ENCODE measurements at places on chromosomes 1 and 21. TPM values are rescaled to one million over a fixed set of nuclear protein-coding genes. Genes with fewer than 3 reads are reported as not detected.

DNA sequence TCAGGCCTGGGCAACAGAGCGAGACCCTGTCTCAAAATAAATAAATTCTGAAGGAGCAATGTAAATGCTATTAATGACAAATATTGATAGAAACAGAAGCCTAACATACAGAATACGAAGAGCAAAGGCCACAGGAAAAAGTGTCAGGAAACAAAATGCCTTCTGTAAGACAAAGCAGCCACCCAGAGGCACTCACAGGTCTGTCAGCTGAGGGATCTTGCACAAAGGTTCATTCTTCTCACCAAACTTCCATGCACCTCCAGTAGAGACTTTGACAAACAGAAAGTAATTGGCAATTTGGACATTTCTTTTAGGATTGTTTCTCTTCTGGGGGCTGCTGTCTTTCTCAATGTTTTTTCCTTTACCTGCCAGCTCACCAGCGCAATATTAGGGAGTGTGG is 1.2 kb upstream of the ALDH9A1 start:
- DNase-seq, result no peak

GRCh38 chr1:67674260-67675011 is 10.6 kb upstream of the GADD45A start:
- DNase-seq, result no peak

DNA sequence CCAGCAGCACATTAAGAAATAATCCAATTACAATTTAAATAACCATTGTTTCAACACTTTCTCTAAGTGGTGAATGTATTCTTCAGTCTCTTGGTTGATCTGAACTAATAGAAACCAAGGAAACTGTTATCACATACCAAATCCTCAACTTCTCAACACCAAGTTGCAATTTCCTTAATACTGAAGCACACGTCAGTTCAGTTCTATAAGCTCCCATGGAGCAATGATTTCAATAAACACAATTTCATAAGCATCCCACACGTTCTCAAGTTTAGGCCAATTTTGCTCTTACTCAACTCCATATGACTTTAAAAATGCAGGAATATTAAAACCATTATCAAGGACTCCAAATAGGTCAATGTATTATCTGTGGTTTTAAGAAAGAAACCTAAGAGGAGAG is 5.8 kb upstream of the ERG start:
- no peak for DNase-seq

DNA sequence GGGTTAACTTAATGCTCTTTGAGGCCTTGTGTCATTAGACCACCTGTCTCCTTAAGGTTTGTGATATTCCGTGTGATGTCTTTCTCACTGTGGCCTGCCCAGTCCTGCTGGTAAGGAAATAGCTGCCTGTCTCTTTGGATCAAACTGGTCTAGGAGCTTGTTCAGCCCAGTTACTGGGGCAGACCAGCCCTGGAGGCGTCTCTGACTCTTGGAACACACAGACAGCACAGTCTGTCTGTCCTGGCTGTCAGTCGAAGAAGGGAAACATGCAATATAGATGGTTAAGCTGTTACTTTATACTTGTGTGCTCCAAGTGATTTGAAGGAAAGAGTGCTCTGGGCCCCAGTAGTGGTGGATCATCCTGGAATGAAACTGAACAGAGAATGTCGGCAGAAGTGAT is 20.4 kb downstream of the PBX1 start:
- no peak for DNase-seq

- no peak for DNase-seq
These were observed 20.9 kb downstream of the COA7 start for GRCh38 chr1:52677076-52677806.

DNA sequence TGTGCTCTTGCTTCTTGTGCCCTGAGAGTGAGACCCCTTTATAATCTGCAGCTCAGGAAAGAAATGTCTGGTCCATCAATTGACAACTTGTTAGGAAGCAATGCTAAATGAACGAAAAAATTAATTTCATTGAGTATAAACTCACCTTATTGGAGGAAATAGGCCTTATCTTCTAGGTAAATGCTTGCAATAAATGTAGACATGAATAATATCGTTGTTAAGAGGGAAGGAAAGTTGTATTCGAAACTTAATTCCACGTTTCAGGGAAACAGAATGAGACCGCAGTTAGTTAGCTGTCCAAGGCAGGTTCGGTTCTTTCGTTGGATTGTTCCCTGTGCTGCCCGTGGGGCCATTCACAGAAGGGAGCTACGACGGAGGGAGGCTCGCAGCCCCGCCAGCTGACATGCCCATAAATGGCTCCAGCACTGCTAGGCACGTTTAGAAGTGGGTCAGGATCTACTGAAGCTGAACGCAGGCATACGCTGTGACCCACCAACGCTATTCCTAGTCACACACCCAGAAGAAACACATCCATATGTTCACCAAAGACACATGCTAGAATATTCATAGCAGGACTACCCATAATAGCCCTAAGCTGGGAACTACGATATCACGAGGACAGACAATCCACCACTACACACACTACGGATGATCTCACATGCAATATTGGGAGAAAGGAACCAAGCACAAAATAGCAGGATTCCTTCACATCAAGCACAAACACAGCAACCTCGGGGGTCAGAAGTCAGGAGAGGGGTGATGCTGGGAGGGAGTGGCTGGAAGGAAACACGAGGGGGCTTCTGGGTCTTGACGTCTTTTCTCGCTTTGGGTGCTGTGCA is 56.2 kb upstream of the LBR start:
- no peak for DNase-seq

- no peak for DNase-seq
These were observed 8.4 kb downstream of the DENND2D start for GRCh38 chr1:111192074-111192473.

GRCh38 chr1:185450917-185451316 is 133.9 kb upstream of the IVNS1ABP start:
- DNase-seq, result no peak

Gene CDCA8
- total RNA-seq, result 0.35 TPM

Gene OR2L2
- 0.10 TPM for total RNA-seq

Gene IL10
- 23.0 TPM for total RNA-seq

DNA sequence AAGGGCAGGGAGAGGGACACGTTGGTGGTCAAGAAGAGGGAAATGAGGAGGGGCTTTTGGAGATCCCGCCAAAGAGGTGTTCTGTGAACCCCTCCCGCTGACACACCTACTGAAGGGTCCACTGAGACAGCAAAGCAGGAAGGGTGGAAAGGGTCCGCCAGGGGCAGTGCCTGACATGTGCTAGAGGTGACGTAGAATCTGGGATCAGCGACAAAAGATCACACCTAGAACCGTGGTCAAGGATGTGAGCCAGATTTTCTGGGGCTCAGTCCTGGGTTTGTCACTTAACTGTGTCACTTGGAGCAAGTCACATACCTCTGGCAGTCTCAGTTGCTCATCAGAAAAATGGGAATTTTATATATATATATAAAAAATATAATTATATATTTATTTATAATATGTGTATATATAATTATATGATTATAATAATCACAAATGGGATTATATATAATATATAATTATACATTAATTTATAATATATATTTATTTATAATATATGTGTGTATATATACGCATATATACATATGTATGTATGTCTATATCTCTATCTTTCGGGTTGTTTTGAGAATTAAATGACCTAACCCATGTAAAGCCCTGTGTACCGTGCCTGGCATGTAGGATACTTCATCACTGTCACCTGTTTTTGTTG is 35.0 kb upstream of the ATP5PO start:
- DNase-seq, result no peak

Gene SNX7
- total RNA-seq, result 14.3 TPM

GRCh38 chr1:30117685-30118084 is 605.7 kb downstream of the MATN1 start:
- no peak for DNase-seq

DNA sequence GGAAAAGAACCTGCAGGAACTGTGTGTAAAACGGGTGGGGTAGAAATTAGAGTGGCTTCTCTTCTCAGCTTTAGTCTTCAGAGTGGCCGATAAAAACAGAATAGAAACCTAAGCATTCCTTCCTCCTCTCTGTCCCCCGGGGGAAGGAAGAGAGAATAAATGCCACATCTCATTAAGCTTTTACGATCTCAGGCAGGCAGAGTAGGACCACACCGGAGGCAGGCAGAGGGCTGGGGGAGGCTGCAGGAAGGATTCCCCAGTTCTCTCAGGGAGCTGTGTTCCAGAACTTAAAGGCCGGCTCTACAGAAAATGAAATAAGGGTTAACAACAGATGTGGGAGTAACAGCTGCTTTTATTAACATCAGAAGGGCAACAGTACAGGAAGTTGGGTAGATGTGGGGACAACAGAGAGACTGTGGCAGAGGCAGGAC is 24.5 kb upstream of the MEF2D start:
- no peak for DNase-seq

Gene DISC1
- total RNA-seq, result 13.0 TPM

Gene EPHA10
- total RNA-seq, result not detected

- DNase-seq, result no peak
These were observed 76.9 kb upstream of the LYST start for GRCh38 chr1:235943581-235944114.

Gene IL10RB
- 39.3 TPM for total RNA-seq

Gene CLEC20A
- total RNA-seq, result not detected

- DNase-seq, result peak; percentile 69
These were observed 14.2 kb upstream of the SPOCD1 start for GRCh38 chr1:31830065-31830464.

Gene AMPD1
- not detected for total RNA-seq

DNA sequence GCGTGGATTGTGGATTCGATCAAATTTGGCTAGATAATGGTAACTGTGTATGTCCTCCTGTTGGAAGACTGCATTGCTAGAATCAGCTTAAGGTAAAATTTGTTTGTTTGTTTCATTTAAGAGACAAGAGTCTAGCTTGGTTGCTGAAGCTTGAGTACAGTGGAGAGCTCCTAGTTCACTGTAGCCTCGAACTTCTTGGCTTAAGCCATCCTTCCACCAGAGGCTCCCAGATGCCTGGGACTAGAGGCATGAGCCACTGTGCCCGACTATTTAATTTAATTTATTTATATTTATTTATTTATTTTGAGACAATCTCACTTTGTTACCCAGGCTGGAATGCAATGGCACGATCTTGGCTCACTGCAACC is 1.5 kb downstream of the PHACTR4 start:
- no peak for DNase-seq

DNA sequence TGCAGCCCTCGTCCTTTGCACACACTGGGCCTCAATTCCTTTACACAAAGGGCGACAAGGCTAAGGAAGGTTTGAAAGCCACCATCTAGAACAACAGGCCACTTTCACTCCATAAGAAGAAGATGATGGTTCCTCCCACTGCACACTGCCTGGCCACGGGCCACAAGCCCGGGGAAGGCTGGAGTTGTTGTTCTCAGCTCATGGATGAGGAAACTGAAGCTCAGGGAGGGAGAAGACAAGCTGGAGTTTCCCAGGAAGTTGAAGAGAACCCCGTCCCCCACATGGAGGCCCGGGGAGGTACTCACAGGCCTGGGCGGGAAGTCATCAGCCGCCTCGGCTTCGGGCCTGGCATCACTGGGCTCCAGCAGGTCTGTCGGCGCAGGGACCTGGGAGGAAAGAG is 24.6 kb upstream of the DDOST start:
- DNase-seq, result no peak

DNA sequence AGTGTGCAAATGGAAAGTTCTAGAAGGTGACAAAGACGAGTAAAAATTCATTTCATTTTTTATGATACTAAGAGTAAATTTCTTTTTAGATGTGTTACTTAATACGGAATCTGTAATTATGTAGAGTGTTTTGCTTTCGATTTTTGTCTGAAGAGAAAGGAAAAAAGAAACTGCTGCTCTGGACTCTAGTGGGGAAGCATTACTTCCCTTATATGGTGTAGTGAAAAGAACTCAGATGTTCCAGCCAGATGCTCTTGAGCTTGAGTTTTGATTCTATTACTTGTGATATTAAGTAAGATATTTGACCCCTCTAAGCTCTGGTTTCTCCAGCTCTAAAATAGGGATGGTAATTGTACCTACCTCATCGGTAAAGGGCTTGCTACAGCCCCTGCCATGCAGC is 12.2 kb upstream of the GPR161 start:
- DNase-seq, result no peak

Measured in mesenteric fat pad (tissue), 1 donor.